Natural killer cell (primary cell): ENCODE measurements at places on chromosomes 7 and 10. TPM values are rescaled to one million over a fixed set of nuclear protein-coding genes. Genes with fewer than 3 reads are reported as not detected.

SSC4D gene
- total RNA-seq = 0.40 TPM

ANKRD7 gene
- total RNA-seq = not detected

HMX3 gene
- 0.33 TPM for total RNA-seq

AASS gene
- 2.4 TPM for total RNA-seq

GIMAP8 gene
- 17.7 TPM for total RNA-seq

C7orf33 gene
- not detected for total RNA-seq

TMEM72 gene
- not detected for total RNA-seq

SPDYE6 gene
- not detected for total RNA-seq

DNA sequence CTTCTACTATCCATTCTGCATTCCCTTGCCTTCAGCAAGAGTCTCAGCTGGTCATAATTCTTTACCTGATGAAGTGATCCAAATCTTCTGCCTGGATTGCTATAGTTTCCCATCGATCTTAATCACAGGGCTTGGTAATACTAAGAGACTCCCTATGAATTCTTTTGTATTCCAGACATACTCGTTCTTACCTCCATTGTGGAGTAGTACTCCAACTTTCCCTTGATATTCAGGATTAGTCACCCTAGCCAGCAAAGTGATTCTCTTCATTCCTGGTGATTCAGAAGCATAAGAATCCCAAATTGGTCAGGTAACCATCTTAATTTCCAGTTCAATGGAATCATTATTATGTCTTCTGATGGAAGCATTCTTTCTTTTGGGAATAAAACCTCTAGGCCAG is 96.7 kb downstream of the TWIST1 start:
- H3K4me1 ChIP-seq = no peaks in the 10 kb centered on the region
- H3K4me3 ChIP-seq = no peak overlapping the region
- no peaks in the 10 kb centered on the region for H3K27me3 ChIP-seq
- no peak overlapping the region for H3K27ac ChIP-seq
- no peak for DNase-seq
- H3K36me3 ChIP-seq = no peaks in the 10 kb centered on the region

DNA sequence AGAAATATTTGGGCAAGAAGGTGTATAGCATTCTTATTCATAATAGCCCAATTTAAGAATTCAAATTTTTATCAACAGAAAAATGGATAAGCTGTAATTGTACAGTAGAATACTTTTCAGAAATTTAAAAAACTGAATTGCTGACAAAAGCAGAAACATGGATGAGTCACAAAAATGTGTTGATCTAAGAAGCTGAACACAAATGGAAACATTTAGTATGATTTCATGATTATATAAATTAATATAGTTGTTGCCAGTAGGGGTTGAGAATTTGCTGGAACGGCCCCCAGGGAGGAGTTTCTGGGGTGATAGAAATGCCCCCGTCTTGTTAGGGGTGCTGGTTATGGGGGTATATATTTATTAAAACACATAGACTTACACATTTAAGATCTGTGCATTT is 179.1 kb downstream of the KLF6 start:
- H3K27ac ChIP-seq = no peak overlapping the region
- DNase-seq = no peak
- H3K36me3 ChIP-seq = no peaks in the 10 kb centered on the region
- no peak overlapping the region for H3K4me3 ChIP-seq
- no peaks in the 10 kb centered on the region for H3K4me1 ChIP-seq

DNA sequence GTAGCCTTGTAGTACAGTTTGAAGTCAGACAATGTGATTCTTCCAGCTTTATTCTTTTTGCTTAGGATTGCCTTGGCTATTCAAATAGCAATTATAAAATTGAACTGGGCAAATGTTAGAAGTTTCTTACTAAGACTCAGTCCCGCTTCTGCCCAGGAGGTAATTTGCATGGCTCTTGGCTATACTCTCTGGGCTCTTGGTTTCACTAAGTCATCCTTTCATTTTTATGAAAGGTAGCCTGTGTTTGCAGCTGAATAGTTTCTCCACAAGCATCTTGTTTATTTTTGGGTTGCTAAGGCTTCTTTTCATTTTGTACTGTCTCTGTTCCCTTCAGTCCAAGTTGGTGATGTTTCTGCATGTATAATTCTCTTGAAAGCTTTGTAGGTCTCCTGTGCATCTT is 340.6 kb downstream of the SH2D4B start:
- DNase-seq = no peak
- no peak overlapping the region for H3K27ac ChIP-seq
- H3K4me3 ChIP-seq = no peak overlapping the region
- H3K4me1 ChIP-seq = no peaks in the 10 kb centered on the region
- H3K36me3 ChIP-seq = no peaks in the 10 kb centered on the region

DNA sequence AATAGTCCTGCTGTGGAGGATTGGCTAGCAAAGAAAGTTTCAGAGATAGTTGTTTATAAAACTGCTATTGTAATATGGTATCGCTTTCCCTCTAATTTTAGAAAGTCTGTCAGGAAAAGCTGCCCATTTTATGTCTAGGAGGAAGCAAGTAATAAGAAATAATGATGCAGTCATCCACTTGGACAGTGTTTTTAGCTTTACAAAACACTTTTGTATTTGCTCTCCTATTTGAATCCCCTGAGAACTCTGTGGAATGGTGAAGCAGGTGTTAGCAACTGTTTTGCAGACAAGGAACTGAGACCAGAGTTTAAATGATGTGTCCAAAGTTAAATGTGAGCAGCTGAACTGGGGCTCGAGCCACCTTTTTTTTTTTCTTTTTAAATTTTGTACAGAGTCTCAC is 455.8 kb downstream of the XPNPEP1 start:
- H3K4me3 ChIP-seq = no peak overlapping the region
- no peaks in the 10 kb centered on the region for H3K4me1 ChIP-seq
- no peaks in the 10 kb centered on the region for H3K36me3 ChIP-seq
- no peak overlapping the region for H3K27ac ChIP-seq

- H3K27me3 ChIP-seq = no peaks in the 10 kb centered on the region
- peak overlapping the region; percentile 30 for H3K4me3 ChIP-seq
- no peaks in the 10 kb centered on the region for H3K36me3 ChIP-seq
- peak overlapping the region; percentile 30 for H3K27ac ChIP-seq
- no peaks in the 10 kb centered on the region for H3K4me1 ChIP-seq
- no peak for DNase-seq
These were observed 22.6 kb downstream of the PALS2 start for GRCh38 chr7:24595671-24596418.

DNA sequence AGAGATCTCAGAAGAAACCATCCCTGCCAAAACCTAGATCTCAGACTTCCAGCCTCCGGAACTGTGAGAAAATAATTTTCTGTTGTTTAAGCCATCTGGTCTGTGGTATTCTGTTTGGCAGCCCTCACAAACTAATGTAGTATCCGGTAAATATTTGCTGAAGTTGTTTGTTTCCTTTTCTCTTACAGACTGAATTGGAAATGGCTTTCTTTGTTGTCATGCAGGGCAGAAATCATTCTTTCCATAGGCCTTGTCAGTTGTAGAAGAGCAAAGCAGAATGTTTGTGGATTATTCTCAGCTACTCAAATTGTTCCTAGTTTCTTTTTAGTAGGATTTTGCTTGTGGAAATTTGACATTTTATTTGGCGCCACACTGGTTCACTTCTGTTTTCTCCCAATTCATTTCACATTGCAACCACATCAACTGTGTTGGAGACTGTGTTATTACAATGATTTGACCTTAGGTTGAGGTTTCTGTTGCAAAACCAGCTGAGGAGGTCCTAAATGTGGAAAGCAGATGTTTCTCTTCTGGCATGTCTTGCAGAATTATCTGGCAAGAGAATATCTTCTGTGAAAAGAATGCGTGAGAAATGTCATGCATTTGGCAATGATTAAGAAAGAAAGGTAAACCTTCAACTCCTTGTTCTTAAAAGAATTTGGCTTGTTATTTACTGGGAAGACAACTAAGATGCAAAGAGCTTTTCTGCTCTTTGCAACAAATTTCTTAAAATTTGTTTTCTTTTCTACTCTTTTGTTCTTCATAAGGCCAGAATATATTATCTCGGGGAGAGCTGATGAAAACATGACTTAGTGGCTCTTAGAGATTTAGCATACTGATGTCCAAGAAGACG is 25.8 kb downstream of the ACTA2 start:
- H3K4me1 ChIP-seq = no peaks in the 10 kb centered on the region
- H3K4me3 ChIP-seq = no peak overlapping the region
- H3K27ac ChIP-seq = no peak overlapping the region
- no peak for DNase-seq
- peaks cover 26% of the 10 kb centered on the region for H3K36me3 ChIP-seq

GRCh38 chr7:29622335-29623265 is 59.0 kb downstream of the PRR15 start:
- H3K36me3 ChIP-seq = no peaks in the 10 kb centered on the region
- H3K4me3 ChIP-seq = no peak overlapping the region
- H3K4me1 ChIP-seq = no peaks in the 10 kb centered on the region
- no peak for DNase-seq
- no peak overlapping the region for H3K27ac ChIP-seq
- H3K27me3 ChIP-seq = no peaks in the 10 kb centered on the region

GRCh38 chr7:45574416-45574668 is 174 bp downstream of the ADCY1 start:
- H3K36me3 ChIP-seq = no peaks in the 10 kb centered on the region
- no peak overlapping the region for H3K27ac ChIP-seq
- H3K4me1 ChIP-seq = no peaks in the 10 kb centered on the region
- no peak overlapping the region for H3K4me3 ChIP-seq
- H3K27me3 ChIP-seq = peaks cover 7% of the 10 kb centered on the region
- DNase-seq = no peak

GRCh38 chr7:76315364-76315763 is 12.9 kb downstream of the HSPB1 start:
- no peak for DNase-seq
- no peaks in the 10 kb centered on the region for H3K27me3 ChIP-seq
- H3K4me3 ChIP-seq = no peak overlapping the region
- H3K27ac ChIP-seq = no peak overlapping the region
- H3K36me3 ChIP-seq = no peaks in the 10 kb centered on the region
- H3K4me1 ChIP-seq = peaks cover 25% of the 10 kb centered on the region

GRCh38 chr7:109354000-109354399 is 784.3 kb downstream of the DNAJB9 start:
- H3K27me3 ChIP-seq = no peaks in the 10 kb centered on the region
- DNase-seq = no peak
- H3K4me1 ChIP-seq = no peaks in the 10 kb centered on the region
- H3K4me3 ChIP-seq = no peak overlapping the region

DNA sequence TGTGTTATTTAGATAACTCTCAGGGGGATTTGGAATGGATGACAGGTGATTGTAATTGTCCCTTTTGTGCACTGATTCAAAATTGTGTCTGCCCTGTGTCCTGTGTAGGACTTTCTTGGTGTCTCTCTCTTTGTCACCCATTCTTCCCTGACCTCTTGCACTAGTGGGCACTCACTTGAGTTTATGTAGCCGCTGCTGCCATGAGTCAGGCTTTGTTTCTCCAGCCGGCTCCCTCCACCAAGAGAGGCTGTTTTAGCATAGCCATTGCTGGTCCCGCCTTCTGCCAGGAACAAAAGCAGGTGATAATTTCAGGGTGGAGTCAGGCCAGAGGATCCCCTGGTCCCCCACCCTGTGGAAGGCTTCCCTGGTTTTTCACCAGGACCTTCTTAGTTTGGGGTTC is 8.4 kb downstream of the COL17A1 start:
- no peaks in the 10 kb centered on the region for H3K27me3 ChIP-seq
- H3K36me3 ChIP-seq = no peaks in the 10 kb centered on the region
- H3K4me3 ChIP-seq = no peak overlapping the region
- DNase-seq = no peak
- H3K27ac ChIP-seq = no peak overlapping the region
- no peaks in the 10 kb centered on the region for H3K4me1 ChIP-seq

GRCh38 chr7:4745971-4746919 is 29.2 kb upstream of the AP5Z1 start:
- peaks cover 20% of the 10 kb centered on the region for H3K36me3 ChIP-seq
- H3K27ac ChIP-seq = peak overlapping the region; percentile 73
- H3K27me3 ChIP-seq = no peaks in the 10 kb centered on the region
- peak overlapping the region; percentile 31 for H3K4me3 ChIP-seq
- peak; percentile 30 for DNase-seq
- peaks cover 49% of the 10 kb centered on the region for H3K4me1 ChIP-seq

GRCh38 chr7:19928247-19928646 is 154.8 kb upstream of the TMEM196 start:
- no peak overlapping the region for H3K27ac ChIP-seq
- no peaks in the 10 kb centered on the region for H3K36me3 ChIP-seq
